ENCODE measurements at places on chromosomes 3 and 15. TPM values are rescaled to one million over a fixed set of nuclear protein-coding genes. Genes with fewer than 3 reads are reported as not detected.

Gene SLC24A5
- 2.0 TPM for polyA plus RNA-seq

Gene GOLGA6A
- polyA plus RNA-seq: 0.27 TPM

Gene MORC1
- 0.57 TPM for polyA plus RNA-seq

Gene ACAN
- 2.1 TPM for polyA plus RNA-seq

Gene SERPINI2
- polyA plus RNA-seq: 1.9 TPM

Gene LRRC3B
- polyA plus RNA-seq: 1.8 TPM
